ENCODE measurements at places on chromosomes 2 and 18. TPM values are rescaled to one million over a fixed set of nuclear protein-coding genes. Genes with fewer than 3 reads are reported as not detected.

The DYNAP gene
- total RNA-seq, result not detected

The NTSR2 gene
- not detected for total RNA-seq

The GPR35 gene
- 1.9 TPM for total RNA-seq

The LIPG gene
- 2.2 TPM for total RNA-seq

The MYO3B gene
- not detected for total RNA-seq

The SLC16A14 gene
- 2.5 TPM for total RNA-seq

The CDH19 gene
- total RNA-seq, result 0.35 TPM

The ESPNL gene
- 0.48 TPM for total RNA-seq

The OTOS gene
- not detected for total RNA-seq

All from mesenteric fat pad (tissue), 1 donor.